ENCODE measurements at places on chromosomes 7 and 10.

DNA sequence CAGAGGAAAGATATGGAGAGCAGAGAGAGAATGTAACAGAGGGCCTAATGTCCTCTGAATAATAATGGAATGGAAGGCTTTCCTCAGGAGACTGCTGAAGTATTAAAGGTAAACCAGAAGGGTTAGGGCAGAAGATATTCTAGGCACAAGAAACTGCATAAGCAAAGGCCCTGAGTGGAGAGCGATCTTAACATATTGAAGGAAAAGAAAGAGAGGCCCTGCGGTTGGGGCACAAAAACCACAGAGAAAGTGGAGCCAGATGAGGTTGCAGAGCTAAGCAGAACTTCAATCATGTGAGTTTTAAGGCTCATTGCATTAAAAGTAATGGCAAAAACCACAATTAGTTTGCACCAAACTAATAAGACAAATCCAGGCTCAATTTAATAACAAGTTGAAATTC is 115.8 kb upstream of the VSTM2A start:
- no peak for DNase-seq

- DNase-seq: no peak
Observed at GRCh38 chr7:150754951-150755350, 17.7 kb downstream of the GIMAP5 start.

GRCh38 chr7:132240262-132240661 is 336.0 kb downstream of the PLXNA4 start:
- no peak for DNase-seq

GRCh38 chr10:124401633-124402032 is 17.1 kb downstream of the OAT start:
- no peak for DNase-seq

DNA sequence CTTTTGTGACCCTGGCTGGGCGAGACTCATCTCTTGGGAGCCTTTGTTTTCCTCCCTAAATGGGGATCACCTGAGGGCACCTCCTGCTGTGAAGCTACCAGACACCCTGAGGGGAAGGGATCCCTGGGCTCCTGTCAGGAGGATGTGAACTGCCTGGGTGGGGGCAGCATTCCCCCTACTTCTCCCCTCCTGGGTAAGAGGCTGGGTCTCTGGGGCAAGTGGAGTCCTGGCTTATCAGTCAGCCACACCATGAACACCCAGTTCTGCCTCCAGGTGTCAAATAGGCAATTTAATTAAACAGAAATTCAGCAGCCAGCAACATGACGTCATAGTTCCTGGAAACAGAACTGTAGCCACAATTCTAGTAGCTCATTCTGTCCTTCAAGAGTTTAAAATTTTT is 97.7 kb upstream of the RET start:
- DNase-seq: no peak

DNA sequence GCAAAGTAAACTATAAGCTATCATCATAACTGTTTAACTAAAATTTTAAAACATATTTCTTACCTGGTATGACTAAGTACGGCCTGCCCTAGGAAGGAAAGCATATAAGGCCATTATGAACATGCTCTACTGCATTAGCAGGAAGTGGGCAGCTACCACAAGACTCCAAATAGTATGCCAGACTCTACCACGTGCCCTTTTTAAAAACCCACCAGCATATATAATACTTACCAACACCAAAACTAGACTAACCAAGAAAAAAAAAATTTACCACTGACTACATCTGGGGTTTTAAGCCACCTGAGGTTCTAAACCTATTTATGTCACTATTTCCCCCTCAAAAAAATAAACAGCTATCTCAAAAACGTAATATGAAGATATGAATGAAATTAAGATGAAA is 30.1 kb downstream of the NUDCD3 start:
- no peak for DNase-seq

DNA sequence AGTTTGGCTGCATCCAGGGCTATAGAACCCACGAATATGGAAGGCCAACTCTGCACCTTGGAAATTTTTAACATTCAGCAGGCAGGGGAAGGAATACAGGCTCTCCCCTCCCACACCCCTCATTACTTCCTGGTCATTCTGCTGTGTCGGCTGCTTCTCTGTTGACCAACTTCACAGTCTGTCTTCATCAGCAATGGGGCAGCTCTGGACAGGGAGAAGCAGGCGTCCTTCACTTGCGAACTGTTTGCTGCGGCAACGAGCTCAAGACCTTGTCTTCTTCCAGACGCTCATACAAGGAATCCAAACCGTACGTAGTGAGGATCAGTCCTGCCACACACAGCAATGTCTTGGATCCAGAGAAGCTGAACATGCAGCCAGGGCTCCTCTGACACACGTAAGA is 192.2 kb downstream of the DIP2C start:
- no peak for DNase-seq

GRCh38 chr10:98878921-98879320 is 356.7 kb downstream of the HPSE2 start:
- no peak for DNase-seq

- DNase-seq: no peak
Observed at GRCh38 chr7:99368750-99369389, 5.7 kb upstream of the ARPC1B start.

GRCh38 chr10:53025172-53025711 is 252.7 kb upstream of the MBL2 start:
- no peak for DNase-seq
